Uterus (tissue), 4 donors: ENCODE measurements at places on chromosomes 2 and 18. TPM values are rescaled to one million over a fixed set of nuclear protein-coding genes. Genes with fewer than 3 reads are reported as not detected.

DNA sequence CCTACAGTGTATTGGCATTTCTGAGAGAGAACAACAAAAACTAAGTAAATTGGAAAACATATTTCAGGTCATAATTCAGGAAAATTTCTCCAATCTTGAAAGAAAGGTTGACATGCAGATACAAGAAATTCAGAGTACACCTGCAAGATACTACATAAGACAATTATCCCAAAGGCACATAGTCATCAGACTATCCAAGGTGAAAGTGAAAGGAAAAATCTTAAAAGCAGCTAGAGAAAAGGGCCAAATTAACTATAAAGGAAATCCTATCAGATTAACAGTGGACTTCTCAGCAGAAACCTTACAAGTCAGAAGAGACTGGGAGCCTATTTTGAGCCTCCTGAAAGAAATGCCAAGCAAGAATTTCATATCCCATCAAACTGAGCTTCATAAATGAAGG lies 449.0 kb upstream of the MMADHC start:
- no peak for DNase-seq

GRCh38 chr2:220373878-220374277 lies 746.4 kb downstream of the SLC4A3 start:
- no peak for DNase-seq

DNA sequence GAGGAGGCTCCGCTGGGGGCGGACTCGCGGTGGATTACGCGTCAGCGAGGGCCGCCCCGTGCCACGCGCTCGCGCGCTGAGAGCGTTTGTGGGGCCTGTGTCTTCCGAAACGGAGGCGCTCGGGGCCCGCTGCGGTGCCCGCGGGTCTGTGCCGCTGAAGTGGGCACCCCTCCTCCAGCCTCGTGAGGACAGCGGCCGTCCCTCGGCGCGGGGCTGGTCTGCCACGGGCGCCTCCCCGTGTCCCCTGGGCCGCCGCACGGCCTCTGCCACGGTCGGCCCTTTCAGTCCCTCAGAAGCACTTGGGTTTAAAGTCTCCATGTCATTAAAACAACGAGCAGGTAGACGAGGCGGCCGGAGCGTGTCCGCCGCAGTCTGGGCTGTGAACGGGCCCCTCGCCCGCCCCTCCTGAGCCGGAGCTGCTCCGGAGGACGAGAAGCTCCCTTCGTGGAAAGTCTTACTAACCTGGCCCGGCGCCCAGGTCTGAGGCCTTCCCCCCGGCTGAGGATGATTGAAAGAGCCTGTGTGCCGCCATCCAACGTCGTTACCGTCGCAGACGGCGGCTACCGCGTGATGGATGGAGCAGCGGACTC lies 97.6 kb downstream of the NFATC1 start:
- DNase-seq: peak; percentile 14

GRCh38 chr2:106316915-106317314 lies 122.8 kb upstream of the UXS1 start:
- no peak for DNase-seq

- DNase-seq: peak; percentile 95
Measured at GRCh38 chr2:11477994-11478393, 12.0 kb upstream of the E2F6 start.

DNA sequence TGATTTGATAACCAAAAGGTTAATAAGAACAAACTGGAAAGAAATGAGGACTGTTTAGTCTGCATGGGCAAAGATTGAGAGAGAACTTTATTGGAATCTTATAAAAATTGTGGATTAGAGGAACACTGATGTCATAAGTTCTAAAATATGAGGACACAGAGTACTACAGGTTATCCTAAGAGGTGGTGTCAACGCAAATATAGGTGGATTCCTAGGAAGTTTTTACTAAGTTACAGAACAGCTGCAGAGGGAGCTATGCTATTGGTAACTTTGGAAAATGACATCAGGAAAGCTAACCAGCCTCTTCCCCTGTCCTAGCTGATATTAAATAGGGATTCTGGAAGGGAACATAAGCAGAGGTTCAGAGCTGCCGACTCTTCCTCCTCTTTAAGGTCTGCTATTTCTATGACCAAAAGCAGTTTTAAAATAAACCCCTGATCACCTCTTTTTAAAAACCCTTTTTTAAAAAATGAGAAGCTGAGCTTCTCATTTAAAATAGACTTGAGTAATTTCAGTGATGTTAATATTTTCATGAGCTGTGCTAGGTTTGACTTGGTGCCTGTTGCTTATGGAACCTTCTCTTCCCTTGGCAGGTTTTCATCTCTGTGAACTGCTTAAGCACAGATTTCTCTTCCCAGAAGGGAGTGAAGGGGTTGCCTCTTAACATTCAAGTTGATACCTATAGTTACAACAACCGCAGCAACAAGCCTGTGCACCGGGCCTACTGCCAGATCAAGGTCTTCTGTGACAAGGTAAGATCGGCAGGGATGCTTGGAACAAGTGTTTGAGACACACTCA lies 34.2 kb downstream of the GRHL1 start:
- DNase-seq: no peak

- no peak for DNase-seq
Measured at GRCh38 chr18:54240629-54241107, 16.2 kb upstream of the MBD2 start.

- DNase-seq: peak; percentile 11
Measured at GRCh38 chr2:230929381-230930148, 4.5 kb upstream of the GPR55 start.

DNA sequence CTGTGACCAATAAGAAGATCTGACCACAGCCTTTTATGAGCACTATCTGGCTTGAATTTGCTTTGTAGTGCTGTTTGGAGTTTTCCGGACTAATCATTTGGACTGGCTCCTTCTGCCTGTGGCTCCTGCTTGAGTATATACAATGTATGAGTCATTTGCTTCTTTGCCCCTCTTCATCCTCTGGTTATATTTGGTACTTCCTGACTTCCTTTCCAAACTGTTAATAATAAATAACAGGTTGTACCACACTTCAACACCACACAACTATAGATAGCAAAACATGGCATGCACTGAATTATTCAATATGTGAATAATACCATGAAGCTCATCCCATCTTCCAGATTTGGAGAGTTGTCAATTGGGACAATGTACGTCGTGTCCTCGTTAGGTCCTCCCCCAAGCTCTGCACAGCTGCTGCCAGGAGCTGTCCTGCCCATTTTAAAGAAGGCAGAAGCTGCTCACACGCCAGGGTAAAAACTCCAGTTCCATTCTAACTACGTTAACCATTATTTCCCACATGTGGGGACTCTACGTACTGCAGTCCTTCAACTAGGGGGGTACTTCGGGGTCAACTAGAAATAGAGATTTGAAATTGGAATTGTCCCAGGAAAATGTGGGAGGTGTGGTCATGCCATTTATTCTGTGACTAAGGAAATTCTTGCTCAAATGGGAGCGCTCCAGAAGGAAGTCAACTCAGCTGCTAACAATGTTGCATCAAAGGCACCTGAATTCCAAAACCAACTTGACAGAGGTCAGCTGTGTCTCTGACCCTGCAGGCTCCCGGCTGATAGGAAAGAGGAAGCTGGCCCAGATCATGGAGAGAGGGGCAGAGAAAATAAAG lies 38.1 kb downstream of the ST8SIA5 start:
- DNase-seq: no peak

DNA sequence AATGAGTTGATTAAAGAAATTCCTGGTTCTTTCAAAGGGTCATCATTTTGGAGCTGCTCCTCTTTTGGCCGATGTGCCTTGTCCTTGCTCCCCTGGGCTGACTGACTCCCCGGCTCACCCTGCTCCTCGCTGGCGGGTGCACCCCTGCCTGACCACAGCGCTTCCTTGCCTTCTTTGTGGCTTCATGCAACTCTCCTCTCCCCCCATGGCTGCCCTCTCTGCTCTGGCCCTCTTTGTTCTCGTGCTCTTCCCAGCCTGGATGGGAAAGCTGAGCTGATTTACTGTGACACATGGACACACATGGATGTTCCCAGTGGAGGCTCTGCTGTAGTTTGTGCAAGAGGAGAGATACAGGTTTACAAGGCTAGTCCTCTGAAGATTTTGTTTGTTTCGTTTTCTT lies 234.6 kb downstream of the HAUS1 start:
- no peak for DNase-seq

GRCh38 chr2:107825206-107825563 lies 1.5 kb upstream of the RGPD4 start:
- no peak for DNase-seq

GRCh38 chr2:174590346-174590745 lies 7.3 kb downstream of the WIPF1 start:
- no peak for DNase-seq

GRCh38 chr2:138271467-138271866 lies 230.1 kb upstream of the SPOPL start:
- DNase-seq: no peak

GRCh38 chr18:74248595-74248994 lies 43.2 kb downstream of the CYB5A start:
- no peak for DNase-seq

DNA sequence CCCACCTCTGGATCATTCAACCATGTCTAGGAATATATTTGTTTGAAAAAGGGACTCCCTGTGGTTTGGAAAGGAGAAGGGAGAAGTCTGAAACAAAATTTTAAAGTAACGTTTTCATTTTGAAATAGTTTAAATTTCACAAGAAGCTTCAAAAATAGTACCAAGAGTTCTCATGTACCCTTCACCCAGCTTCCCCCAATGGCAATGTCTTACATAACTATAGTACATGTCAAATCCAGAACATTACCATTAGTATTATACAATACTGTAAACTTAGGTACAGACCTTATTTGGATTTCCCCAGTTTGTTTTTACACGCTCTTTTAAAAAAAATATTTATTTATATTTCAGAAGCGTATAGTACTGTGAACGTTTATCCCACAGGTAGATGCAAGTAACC lies 4.0 kb upstream of the LYG2 start:
- no peak for DNase-seq

DNA sequence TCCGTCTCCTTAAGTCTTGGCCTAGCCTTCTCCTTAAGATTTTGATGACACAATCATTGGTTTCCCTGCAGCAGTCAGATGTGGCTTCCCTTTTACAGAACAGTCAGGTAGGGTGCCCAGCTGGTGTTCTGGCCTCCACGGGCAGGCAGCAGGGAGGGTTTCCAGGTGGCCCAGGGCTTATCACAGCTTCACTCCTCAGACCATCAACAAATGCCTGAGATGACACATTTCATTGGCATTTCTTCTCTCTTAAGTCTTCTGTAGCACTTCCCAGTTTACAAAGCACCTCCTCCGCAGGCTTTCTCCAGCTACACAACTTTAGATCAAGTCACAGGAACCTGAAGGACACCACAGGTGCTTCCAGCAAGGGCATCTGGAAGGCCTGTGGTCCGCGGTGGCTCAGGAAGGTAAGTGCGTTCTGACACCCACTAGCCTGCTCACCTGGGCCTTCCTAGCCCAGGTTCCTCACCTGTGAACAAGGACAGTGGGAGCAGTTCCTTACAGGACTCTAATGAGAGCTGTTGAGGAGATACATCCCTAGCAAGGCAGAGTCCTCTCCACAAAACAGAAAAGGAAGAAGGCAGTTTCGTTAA lies 37.6 kb downstream of the PTPN18 start:
- no peak for DNase-seq

DNA sequence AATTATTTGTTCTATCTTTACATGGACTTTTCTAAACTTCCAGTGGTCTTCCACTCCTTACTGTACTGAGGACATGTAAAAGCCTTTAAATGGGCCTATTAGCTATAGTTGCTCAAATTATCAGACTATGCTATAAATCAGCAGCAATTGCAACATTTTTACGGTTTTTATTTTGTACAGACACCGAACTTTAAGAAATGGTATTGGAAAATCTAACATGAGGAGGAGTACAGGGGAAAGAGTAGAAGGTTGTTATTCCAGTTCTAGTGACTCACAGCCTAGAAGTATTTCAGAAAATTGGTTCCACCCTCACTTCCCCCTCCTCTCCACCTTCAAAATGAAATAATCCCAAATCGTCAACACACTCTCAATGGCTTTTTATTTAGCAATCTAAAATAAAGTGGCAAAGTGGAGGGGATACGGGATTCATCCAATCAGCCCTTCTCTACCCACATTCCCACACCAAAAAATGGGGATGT lies 1.1 kb downstream of the NCKAP1 start:
- no peak for DNase-seq

GRCh38 chr2:242057379-242058040 lies 188.0 kb downstream of the RTP5 start:
- DNase-seq: no peak

DNA sequence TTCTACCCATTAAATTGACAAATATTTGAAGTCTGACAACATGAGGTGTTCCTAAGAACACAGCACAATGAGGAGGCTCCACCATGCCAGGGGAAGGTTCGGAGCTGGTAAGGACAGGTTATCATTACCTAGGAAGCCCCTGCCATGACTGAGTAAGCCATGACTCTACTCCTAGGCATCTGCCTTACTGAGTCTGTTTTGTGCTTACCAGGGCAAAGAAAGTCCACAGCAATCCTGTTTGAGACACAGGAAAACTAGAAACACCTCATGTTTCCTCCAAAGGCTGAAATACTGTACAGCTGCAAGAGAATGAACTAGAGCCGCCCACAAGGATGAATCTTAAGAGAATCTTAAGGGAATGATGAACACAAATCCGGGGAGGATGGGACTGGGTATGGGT lies 11.6 kb downstream of the TGFBRAP1 start:
- DNase-seq: no peak

GRCh38 chr18:48676756-48677368 lies 138.0 kb downstream of the CTIF start:
- peak; percentile 69 for DNase-seq

DNA sequence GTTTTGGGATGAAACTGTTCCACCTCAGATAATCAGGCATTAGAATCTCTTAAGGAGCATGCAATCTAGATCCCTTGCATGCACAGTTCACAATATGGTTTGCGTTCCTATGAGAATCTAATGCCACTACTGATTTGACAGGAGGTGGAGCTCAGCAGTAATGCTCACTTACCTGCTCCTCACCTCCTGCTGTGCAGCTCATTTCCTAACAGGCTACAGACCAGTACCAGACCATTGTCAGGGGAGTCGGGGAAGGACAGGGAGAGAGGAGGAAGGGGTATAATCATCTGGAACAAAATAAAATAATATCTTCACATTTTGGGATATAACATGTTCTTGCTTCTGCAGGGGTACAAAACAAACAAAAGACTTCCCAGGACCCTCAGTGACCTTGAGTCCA lies 532.0 kb upstream of the FSHR start:
- DNase-seq: no peak

GRCh38 chr2:10306901-10307463 lies 4.3 kb downstream of the HPCAL1 start:
- DNase-seq: no peak

ELOA2 gene
- total RNA-seq: not detected

WNT6 gene
- total RNA-seq: 2.1 TPM

CLHC1 gene
- 52.7 TPM for total RNA-seq

FAM117B gene
- total RNA-seq: 0.26 TPM

RNF125 gene
- total RNA-seq: 1.5 TPM

HOXD10 gene
- total RNA-seq: 6.8 TPM

FRZB gene
- total RNA-seq: 9.5 TPM

UXS1 gene
- 103 TPM for total RNA-seq

TTR gene
- total RNA-seq: not detected

IL36A gene
- total RNA-seq: not detected
